ENCODE measurements at places on chromosomes 4 and X.

DNA sequence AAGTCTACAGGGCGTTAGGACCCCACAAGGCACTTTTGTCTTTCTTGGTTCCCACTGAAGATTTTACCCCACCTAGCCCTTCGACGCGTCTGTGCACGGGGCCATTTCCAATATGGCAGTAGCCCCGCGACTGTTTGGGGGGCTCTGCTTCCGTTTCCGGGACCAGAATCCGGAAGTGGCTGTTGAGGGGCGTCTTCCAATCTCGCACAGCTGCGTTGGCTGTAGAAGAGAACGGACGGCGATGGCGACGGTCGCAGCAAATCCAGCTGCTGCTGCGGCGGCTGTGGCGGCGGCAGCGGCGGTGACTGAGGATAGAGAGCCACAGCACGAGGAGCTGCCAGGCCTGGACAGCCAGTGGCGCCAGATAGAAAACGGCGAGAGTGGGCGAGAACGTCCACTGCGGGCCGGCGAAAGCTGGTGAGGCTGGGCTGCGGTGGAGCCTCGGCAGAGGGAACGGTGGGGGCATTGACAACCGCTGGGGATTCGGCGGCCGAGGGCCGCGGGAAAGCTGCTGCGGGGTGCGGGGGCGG is at the start of gene USP11:
Gene USP11 (plus strand): TSS at position 207 of the 530 bp plus-strand sequence. CDS start 35 bp downstream, at position 242.
- DNase-seq = peak; percentile 6

- no peak for DNase-seq
Observed at GRCh38 chr4:112858751-112859150, 190.7 kb upstream of the ANK2 start.

DNA sequence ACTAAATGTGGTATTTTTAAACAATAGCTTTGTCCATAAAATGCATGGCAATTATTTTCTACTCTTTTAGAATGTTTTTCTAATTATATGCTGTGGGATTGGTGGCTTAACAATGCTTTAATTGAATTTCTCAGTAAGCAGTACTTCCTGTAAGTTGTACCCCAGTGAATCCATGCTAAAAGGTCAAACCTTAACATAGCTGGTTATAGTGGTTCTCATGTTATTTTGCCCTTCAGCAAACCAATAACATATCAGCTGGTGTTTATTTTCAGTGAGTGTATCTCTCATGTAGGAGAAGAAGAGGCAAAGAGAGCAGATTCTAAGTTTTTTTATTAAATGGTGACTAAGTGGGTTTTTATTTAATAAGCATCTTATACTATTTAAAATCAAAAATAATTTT is 41.5 kb downstream of the BTC start:
- DNase-seq = no peak

GRCh38 chr4:112706840-112707207 is 69.9 kb downstream of the LARP7 start:
- no peak for DNase-seq

GRCh38 chr4:136755531-136755916 is 776.8 kb downstream of the PCDH18 start:
- no peak for DNase-seq

DNA sequence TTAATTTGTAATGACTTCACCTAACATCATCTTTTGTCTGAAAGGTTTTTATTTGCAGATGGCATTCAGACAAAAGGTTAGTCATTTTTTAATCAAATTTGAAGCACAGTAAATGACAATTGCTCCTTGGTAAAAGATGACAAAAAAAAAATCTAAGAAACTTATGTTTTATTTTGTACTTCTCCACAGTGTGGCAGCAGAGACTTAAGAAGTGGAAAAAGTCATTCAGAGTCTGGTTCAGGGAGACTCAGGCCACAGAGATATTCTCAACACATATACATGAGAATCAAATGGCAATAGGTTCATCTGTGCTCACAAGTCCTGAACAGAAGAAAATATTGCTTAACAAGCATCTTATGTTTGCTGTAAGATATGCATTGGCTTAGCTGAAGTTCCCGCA is 436.2 kb downstream of the KCNIP4 start:
- peak; percentile 28 for DNase-seq

- DNase-seq = no peak
Observed at GRCh38 chr4:74327762-74328161, 19.5 kb downstream of the EPGN start.

DNA sequence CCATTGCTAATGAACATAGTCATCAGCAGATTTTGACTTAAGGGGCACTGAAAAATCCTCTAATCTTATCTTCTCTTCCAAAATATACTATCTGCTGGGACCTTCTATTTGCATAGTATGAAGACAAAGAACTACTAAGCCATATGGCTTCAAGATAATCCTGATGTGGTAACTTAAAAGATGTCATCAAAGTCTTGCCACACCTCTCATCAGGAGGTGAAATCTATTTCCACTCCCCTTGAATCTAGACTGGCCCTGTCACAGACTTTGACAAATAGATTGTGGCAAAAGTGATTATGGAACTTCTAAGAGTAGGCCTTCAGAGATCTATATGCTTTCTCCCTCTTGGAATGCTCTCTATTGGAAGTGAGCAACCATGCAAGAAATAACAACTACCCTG is 27.3 kb upstream of the TET2 start:
- no peak for DNase-seq

DNA sequence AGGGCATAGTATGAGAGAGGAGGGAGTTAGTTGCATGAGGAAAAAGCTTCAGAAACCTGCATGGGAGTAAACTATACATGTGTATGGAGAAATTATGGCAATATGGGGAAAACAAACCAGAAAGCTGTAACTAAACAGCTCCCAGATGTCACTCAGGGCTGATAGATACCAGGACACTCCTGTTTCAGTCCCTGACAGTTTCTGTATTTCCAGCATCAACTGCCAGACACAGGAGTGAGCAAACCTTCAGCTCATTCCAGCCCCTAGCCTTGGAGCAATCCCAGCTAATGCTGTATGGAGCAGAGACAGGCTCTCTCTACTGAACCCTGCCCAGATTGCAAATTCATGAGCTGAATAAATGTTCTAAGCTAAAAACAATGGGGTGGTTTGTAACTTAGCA is 382.9 kb upstream of the MAGEB18 start:
- no peak for DNase-seq

Measured in astrocyte of the cerebellum (primary cell).